ENCODE measurements at places on chromosomes 7 and 10.

DNA sequence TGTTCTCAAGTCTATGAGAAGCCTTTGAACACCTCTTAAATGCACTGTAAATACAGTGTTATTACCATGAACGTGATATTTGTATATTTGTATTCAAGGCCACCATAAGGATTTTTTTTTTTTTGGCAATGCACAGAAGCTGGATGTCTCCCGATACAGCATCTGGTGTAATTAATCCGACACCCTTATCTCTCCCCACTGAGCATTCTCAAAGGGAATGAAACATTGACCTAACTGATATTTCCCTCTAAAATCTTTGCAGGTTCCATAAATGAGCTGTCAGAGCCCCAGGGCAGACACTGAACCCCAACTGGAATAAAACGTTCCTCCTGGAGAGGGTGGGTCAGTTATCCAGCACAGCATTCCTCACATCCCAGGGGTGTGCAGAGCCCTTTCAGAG, 316.6 kb downstream of the PAXIP1 start:
- no peak for DNase-seq

GRCh38 chr10:106498675-106499074, 665.8 kb downstream of the SORCS1 start:
- DNase-seq, result no peak

DNA sequence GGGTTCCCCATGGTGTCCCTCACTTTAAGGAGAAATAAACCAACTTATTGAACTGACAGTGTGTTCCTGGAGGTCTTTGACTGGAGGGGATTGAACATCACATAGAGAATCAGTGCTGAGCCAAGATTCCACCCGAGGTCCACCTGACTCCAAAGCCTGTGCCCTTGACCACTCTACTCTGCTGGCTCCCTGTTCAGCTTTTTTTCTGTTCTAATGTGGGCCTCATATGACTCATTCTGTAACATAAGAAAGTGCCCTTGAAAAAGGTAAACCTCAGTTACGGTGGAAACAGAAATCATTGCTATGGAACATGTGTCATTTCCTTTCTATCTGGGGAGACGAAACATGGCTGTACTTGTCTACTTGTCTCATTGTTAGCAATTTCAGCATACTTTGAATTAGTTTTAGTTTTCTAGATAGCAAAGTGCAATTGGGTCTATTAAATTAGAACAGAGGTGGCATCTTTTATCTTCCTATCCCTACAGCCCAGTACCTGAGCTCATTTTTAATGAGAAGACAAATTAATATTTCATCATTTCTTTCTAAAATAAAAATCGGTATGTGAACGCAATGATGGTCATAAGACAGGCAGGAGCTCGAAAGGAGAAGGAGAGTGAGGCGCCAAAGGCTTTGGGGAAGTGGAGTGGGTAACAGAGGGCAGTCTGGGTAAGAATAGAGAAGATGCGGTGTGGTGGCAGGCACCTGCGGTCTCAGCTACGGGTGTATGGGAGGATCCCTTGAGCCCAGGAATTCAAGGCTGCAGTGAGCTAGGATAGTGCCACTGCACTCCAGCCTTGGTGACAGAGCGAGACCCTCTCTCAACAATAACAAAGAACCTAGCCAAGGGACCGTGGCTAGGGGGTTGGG, 1.5 kb downstream of the GSDME start:
- DNase-seq, result no peak

DNA sequence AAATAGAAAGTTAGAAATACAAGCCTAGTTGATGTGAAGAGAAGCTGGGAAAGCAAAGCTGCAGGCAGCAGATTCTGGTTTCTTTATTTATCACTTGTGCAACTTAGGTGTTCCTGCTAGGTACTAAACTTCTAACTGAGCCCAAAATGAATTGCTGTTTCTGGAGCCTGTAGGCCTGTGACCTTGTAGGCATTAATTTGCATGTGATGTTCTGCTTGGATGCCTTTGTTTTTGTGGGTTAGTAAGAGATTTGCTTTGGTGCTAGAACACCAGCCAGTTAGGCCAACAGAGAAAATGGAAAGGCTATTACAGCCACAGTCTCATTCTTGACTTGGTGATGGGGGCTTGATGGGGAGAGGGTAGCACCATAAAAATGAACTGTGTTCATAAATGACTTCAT, 370.7 kb downstream of the PPP1R3A start:
- no peak for DNase-seq

DNA sequence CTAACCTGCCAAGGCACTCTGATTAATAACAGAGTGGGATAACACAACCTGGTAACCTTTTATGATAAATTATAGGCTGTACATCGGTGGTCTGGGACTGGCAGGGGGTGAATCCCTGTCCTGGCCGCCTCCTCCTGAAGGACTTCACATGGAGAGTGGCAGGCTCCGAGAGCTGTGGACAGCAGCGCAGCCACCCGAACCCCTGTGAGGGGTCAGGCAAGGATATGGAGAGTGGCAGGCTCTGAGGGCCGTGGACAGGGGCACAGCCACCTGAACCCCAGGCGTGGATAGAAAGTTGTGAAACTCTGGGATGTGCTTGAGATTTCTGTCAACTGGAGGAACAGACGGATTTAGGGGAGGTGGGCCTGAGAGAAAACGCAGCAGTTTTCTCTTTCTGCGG, 107.0 kb upstream of the MGMT start:
- DNase-seq, result no peak

- DNase-seq, result no peak
Measured at GRCh38 chr10:132245056-132245455, 58.3 kb downstream of the DPYSL4 start.

- no peak for DNase-seq
Measured at GRCh38 chr7:107559864-107560263, 3.9 kb downstream of the COG5 start.

DNA sequence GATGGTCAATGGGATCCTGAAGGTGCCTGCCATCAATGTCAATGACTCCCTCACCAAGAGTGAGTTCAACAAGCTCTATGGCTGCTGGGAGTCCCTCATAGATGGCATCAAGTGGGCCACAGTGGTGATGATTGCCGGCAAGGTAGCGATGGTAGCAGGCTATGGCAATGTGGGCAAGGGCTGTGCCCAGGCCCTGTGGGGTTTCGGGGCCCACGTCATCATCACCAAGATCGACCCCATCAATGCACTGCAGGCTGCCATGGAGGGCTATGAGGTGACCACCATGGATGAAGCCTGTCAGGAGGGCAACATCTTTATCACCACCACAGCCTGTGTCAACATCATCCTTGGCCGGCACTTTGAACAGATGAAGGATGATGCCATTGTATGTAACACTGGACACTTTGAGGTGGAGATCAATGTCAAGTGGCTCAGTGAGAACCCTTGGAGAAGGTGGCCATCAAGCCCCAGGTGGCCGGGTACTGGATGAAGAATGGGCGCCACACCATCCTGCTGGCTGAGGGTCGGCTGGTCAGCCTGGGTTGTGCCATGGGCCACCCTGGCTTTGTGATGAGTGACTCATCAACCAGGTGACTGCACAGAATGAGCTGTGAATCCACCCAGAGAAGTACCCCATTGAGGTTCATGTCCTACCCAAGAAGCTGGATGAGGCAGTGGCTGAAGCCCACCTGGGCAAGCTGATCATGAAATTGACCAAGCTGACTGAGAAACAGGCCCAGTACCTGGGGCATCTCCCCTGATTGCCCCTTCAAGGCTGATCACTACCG, 63.0 kb upstream of the ANTXRL start:
- no peak for DNase-seq

- DNase-seq, result no peak
Measured at GRCh38 chr10:122189185-122189584, 81.9 kb upstream of the BTBD16 start.

GRCh38 chr10:2948127-2948854, 119.1 kb upstream of the PFKP start:
- DNase-seq, result no peak

GRCh38 chr7:122300956-122301833, 3.4 kb downstream of the FEZF1 start:
- no peak for DNase-seq

DNA sequence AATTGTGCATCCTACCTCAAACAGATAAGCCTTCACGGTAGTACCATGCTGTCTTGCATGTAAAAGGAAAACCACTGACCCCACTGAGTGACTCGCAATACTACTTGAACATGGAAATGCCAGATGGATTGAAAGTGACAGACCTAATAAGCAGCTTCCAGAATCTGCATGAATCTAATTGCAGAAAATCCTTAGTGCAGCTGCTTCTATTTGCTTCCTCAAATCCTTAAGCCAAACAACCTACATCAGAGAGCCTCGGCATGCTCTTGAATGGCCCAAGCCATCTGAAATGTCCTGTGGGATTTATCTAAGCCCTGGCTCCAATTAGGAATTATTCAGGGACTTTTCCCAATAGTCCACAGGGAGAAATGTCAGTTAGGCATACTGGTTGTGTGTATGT, 509.5 kb upstream of the CELF2 start:
- no peak for DNase-seq

- DNase-seq, result no peak
Measured at GRCh38 chr10:772227-772637, 82.8 kb upstream of the DIP2C start.

GRCh38 chr10:34524369-34525091, 290.6 kb downstream of the PARD3 start:
- no peak for DNase-seq

- DNase-seq, result no peak
Measured at GRCh38 chr10:815338-816090, 116.0 kb downstream of the LARP4B start.

DNA sequence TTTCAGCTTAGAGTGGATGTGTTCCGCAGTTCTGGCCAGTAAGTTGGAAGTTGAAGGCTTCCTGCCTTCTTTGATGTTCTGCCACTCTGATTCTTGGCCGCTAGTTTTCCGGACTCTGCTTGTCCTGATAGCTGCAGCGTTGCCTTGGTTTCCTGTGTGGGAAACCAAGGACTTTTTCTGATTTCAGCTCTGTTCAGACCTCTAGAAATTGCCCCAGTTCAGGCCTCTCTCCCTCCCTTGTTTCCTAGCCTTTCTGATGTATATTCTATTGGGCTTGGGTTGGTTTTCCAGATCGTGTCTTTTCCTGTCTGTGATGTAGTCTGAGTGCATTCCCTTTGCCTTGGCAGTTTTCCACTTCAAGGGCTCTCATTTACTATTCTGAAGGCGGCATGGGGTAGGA, 318.7 kb downstream of the BBS9 start:
- DNase-seq, result no peak

DNA sequence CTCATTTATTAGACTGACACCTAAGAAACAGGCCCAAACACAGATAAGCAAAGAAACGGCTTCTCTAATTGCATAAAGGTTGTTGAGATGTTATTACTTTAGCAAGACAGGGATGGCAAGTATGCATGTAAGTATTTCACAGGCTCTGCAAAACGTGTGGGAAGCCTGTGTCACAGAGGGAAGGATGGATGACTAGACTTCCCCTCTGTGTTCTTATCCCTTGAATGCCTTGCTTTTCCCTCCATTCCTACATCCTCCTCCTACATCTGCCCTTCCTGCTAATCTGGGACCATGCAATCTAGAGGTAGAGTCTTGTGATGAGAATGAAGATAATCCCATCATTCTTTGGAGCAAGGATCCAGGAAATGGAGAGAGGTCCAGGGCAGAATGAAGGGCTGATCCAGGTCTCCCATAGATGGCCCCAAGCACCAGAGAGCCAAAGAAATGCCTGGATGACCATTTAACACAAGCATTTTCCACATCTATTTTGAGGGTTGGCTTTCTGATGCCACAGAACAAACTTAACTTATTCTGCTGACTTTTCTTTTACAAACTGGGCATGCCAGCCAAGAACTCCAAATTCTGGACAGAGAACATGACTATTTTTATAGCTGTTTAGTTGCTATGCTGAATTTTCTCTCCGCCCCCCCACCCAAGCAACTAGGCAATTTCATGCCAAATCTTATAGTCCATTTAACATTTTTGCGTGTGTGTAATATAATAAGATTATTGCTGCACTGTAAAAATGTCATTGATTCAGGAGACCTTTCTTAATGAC, 48.1 kb downstream of the NRP1 start:
- no peak for DNase-seq

DNA sequence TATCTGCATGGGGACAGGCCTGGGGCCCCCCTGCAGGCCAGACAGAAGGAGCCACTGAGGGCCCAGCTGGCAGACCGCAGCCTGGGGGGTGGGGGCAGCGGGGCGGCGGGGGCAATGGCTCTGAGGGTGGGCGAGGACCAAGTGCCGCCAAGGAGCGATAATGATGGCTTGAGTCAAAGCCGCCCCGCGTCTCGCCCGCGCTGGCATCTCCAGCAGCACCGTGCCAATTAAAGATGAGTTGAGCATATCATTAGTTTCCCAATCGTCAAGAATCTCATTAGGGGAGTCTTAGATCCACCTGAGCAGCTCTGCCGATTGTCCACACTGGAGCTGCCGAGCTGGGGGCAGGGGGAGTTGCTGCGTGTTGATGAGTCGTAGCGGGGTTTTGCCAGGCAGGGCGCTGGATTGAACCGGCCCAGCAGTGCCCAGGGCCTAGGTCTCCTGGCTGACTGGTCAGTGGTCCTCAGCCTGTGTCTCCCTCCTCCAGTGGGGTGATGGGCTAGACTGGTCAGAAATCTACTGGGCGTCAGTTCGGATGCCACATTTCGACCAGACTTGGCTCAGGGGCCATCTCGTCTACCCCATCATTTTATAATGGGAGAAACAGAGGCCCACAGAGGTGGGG, 41.0 kb upstream of the PSMG3 start:
- DNase-seq, result no peak

- DNase-seq, result no peak
Measured at GRCh38 chr7:37825038-37825437, 23.4 kb upstream of the NME8 start.

- no peak for DNase-seq
Measured at GRCh38 chr7:5296611-5297226, 14.0 kb downstream of the SLC29A4 start.

- no peak for DNase-seq
Measured at GRCh38 chr10:42867571-42867970, 85.0 kb downstream of the BMS1 start.

DNA sequence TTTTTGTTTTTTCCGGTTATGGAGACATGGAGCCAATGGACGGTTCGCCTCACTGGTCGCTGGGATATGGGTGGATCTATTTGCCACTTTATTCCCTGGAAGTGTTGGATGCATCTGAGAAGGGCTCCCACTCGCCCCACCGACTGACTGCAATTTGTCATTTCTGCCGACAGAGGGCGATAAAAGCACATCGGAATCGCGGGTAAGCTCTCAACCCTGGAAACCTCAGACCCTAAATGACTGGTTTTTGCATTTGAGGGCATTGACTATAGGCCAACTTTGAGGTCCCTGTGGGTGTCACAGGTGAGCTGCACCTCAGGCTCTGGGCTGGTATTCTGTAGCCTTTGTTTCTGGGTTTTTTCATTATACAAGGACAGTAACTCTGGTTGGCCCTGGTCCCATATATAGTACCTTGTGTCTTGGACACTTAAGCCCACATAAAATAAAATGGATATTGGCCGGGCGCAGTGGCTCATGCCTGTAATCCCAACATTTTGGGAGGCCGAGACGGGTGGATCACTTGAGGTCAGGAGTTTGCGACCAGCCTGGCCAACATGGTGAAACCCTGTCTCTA, 11.9 kb upstream of the OPALIN start:
- no peak for DNase-seq

DNA sequence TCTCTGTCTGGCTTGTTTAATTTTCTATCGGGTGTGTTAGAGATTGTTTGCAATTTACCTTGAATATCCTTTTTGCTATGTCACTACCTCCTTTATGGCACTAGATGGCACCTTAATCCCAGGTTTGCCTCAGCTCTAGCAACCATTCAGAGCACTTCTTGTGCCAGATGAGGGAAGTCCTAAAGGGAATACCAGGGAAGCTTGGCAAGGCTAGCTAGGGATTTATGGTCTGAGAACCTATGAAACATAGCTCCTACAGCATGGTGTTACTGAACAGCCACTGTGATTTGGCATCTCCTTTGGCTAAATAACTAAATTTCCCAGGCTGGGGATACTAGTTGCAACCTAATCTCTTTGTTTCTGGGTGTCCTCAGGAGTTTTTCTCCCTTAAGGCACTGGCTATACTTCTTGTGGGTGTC, 69.0 kb upstream of the VOPP1 start:
- no peak for DNase-seq
